Activated T-cell treated with anti-CD3 and anti-CD28 coated beads, Interleukin-2, amount 50 U/mL, for 24 hours (primary cell): ENCODE measurements at places on chromosomes 16 and 17.

DNA sequence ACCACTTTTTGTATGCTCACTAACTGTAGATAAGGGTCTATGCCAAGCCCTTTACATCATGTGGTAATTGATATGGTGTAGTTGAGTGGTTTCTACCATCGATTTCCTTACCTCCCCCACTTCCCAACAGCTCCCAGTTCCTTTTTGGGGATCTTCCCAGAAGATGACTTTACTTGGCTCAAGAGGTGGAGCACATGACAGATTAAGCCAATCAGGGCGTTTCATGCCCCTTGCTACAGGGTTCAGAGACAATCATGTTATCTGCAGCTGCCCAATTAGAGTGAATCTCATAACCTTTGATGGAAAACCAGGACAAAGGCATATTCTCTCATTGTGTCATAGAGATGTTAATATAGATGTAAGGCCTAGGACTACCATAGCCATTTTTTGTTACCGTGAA, 16.2 kb upstream of the BMERB1 start:
- DNase-seq, result no peak

DNA sequence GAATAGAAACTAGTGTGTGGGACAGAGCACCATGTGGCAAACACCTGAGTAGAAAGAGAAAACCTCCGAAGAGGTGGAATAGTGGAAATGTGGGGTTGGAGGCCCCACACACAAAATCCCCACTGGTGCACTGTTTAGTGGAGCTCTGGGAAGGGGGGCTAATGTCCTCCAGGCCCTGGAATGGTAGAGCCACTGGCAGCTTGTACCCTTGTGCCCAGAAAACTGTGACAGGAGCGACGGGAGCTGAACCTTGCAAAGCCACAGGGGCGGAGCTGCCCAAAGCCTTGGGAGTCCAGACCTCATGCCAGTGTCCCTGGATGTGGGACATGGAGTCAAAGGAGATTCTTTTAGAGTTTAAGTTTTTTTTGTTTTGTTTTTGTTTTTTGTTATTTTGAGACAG, 50.6 kb downstream of the RNF112 start:
- DNase-seq, result no peak

DNA sequence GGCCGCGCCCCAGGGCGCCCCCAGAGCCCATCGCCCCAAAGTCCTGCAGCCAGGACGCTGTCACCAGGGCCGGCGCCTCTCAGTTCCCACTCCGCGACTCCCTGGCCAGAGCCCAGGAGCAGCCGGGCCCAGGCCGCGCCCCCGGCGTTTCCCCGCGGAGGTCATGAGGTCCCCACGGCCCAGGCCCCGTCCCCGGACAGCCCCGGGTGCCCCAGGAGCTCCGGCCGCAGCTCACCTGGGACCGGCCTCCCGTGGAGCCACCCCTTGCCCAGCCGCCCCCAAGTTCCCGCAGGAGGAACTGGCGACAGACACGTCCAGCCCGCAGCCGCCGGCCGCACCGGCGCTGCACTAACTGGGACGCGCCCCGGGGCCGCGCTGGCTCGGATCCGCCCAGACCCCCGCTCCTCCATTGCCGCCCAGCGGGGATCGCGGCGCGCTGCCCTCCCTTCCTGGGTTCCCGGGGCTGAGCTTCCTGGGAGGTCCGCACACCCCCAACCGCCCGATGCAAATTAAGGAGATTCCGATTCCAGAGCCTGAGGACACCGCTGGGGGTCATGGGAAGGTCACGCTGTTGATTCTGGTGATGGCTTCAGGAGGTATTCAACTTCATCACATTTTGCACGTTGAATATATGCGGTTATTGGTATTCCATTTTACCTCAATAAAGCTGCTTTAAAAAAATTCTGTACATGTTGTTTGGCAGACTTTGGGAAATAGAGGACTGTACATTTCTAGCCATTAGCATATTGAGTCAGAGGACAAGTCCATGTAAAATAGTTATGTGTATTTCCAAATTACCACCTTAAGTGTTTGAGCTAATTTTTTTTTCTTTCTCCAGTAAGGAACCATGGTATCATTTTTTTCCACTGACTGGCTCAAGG, 9.9 kb downstream of the AHSP start:
- DNase-seq, result no peak

DNA sequence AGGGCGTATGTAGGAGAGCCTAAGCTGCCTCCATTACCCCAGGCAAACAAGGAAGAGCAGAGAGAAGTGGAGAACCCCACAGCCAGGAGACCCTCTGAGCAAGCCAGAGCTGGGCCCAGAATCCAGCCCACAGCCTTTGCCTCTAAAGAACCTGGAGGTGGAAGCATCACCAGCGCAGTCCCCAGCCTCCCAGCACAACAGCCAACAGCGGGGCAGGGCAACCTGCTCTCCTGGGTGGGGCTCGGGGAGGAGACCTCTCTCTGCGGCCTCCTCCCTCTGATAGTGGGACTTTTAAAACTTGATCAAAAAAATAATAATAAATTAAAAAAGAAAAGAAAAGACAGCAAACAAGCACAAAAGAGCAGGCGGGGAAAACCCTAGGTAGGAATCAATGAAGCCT, 45.9 kb downstream of the AXIN2 start:
- peak; percentile 21 for DNase-seq

- DNase-seq, result no peak
Measured at GRCh38 chr17:977166-977565, 2.4 kb downstream of the NXN start.

DNA sequence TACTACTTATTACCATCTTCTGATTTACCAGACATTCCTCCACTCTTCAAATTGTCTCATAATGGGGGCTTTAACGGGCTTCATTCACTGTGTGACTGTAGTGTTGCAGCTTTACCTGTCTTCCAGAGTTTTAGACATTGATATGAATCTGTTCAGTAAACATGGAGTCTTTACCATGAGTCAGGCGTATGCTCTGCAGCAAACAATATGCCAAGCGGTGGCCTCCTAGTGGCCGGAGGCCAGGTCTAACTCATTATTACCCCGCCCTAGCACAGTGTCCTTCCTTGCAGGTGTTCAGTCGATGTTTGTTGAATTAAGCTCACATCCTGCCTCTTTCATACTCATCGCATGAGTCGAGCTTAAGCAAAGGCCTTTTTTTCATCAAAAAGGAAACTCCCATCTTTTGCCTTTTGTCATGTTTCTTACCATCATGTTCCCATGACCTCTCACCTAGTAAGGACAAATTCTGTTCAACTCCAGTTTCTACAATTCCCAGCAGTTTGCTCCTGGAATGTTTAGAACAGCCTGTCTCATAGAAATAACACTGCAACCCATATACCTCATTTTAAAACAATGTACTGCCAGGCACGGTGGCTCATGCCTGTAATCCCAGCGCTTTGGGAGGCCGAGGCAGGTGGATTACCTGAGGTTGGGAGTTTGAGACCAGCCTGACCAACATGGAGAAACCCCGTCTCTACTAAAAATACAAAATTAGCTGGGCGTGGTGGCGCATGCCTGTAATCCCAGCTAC, 39.4 kb downstream of the TUBD1 start:
- DNase-seq, result peak; percentile 67

GRCh38 chr17:58089111-58089510, 5.9 kb downstream of the DYNLL2 start:
- no peak for DNase-seq

DNA sequence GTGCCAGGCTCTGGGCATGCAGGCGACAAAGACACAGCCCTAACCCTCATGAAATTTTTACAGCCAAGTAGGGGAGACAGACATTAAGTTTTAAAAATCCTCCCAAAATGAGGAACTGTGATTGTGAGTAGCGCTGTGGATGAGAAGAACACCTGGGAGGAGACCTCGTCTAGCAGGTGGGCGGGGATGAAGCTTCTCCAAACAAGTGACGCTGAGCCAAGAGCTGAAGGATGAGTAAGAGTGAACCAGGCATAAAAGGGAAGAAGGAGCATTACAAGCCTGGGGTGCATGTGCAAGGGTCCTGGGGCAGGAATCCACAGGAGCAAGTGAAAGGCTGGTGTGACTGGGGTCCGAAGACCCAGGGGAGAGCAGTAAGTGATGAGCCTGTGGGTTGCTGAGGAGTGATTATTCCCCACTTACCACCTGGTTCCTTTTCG, 149.4 kb upstream of the HS3ST2 start:
- no peak for DNase-seq

GRCh38 chr16:84449156-84450140, 55.0 kb downstream of the MEAK7 start:
- peak; percentile 15 for DNase-seq

DNA sequence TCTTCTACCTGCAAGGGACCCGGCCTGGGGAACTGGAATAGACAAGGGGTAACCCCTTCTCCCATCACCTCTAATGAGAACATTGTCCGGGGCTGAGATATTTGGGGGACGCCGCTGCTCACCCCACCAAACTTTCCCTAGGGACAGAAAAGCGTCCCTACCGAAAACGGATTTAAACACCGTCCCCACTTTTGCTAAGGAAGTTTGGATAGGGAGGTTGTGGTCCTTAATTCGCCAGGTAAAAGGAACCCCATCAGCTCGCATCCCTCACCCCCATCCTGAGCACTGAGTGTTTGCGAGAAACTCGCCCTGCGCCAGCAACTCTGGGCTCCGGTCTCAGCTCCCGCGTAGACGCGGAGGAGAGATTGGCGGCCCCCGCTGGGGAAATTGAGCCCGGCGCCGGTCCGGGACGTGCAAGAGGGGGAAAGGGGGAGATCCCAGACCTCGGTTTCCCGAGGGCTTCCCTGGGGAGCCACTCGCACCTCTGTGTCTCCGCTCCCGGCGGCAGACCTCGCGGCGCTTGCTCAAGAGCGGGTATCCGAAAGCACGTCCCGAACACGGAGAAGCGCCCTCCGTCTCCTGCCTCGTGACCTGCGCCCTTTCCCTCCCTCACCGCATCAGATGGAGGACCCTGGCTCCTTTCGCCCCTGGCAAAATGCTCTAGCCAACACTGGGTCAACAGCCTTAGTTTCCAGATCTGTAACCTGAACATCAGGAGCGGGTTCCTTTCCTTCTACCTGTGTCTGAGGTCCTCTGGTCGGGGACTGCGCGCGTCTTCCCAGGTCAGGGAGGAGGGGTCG, 3.1 kb upstream of the SOX9 start:
- no peak for DNase-seq
